T-helper 2 cell treated with Interferon-gamma antibody and Interleukin-4, amounts not matched to agents 5 μg/mL and 100 μg/mL, for 36 hours (primary cell): ENCODE measurements at places on chromosomes 4 and X.

DNA sequence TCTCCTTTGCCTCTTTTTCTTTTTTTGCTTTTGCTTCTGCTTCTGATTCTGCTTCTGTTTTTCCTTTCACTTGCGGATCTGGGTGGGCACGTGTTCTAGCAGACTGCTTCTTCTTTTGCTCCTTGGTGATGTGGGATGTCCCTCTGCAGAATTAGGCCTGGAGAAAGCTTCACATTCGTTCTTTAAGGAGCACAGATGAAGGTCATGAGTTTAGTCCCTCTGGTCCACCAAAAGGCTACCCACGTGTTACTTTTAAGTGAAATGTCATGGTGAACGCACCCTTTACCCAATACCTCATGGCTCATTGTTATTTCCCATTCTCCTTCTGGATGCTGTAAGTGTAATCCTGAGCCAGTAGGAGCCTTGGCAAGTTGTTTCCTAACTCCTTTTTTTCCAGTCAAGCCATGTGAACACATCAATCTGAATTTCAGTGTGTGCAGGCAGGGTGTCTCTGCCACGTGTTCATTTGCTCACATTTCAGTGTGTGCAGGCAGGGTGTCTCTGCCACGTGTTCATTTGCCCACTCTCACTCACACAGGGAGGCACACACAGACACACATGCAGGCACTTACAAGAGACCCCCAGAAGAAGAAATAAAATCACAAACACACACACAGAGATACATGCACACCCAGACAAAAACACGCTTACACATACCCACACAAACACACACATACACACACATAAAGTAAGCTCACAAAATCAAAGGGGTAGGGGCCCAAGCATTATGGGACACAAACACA, 36.9 kb downstream of the NBDY start:
- no peak for DNase-seq

GRCh38 chr4:822361-823175, 3.4 kb downstream of the CPLX1 start:
- DNase-seq: no peak

DNA sequence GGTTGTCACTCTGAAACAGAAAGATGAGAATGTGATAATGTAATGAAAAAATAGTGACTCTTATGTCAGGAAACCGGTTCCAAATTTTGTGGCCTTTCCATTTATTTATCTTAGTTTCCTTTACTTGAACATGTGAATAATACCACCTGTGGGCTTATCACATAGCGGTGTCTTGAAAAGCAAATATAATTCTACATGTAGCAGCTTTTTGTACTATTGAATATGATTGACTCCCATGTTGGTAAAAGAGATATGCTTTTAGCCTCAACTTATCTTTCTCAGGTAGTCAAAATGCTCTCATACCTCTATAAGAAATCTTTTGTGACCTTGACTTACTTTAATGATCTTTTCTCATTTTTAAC, 12.0 kb downstream of the PRDM8 start:
- no peak for DNase-seq

DNA sequence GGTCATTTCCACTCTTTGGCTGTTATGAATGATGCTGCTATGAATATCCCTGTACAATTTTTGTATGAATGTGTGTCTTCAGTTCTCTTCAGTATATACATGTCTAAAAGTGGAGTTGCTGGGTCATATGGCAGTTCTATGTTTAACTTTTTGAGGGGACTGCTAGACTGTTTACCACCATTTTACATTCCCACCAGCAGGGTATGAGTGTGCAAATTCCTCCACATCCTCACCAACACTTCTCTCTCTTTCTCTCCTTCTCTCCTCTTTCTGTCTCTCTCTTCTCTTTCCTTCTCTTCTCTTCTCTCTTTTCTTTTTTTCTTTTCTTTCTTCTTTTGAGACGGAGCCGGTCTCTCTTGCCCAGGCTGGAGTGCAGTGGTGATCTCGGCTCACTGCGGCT, 7.8 kb downstream of the WWC2 start:
- no peak for DNase-seq

GRCh38 chr4:40718586-40718985, 31.2 kb upstream of the NSUN7 start:
- DNase-seq: no peak

- no peak for DNase-seq
Observed at GRCh38 chr4:7747062-7747385, 192.6 kb downstream of the AFAP1 start.

DNA sequence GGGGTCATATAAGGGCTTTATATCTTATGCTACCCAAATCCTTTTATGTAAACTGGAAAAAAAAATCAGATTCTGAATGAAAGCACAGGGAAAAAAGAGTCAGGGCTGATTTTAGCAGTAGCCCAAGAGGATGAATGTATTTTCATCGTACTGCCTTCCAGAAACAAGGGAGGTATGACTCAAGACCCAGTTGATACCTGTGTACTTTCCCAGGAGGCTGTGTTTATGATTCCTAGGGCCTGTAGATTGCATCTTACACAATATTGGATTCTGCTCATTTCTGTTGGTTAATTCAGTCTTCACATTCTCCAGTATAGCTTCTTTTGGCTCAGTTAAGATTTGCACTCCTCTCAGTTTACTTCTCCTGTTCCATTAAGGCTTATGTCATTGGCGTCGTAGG, 127.9 kb upstream of the LIMCH1 start:
- no peak for DNase-seq

DNA sequence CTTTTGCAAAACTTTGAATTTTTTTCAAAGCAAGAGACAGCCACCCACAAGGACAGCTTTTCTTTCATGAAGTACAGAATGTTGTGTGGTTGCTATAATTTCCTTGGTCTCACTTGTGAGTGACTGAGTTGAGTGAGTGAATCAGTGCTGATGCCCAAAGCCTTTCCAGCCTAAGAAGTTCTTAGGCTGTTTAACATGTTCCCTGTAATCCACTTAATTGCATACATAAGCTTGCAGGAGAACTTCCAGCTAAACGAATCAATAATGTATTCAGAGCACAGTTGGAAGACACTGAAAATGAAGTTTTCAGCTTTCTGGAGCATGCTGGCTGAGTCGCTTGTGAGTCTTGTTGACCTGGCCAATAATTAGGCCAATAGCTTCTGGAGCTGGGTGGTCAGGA, 42.0 kb upstream of the GK2 start:
- no peak for DNase-seq

- no peak for DNase-seq
Observed at GRCh38 chr4:119579823-119580222, 48.8 kb downstream of the PDE5A start.

- DNase-seq: no peak
Observed at GRCh38 chr4:48141048-48141447, 7.0 kb upstream of the TXK start.
